T-helper 2 cell treated with Interferon-gamma antibody and Interleukin-4, amounts not matched to agents 100 ng/mL and 5 ng/mL, for 36 hours (primary cell): ENCODE measurements at places on chromosomes 3 and 15. TPM values are rescaled to one million over a fixed set of nuclear protein-coding genes. Genes with fewer than 3 reads are reported as not detected.

Gene GXYLT2
- not detected in 2 replicates for total RNA-seq

Gene AHSG
- not detected in 2 replicates for total RNA-seq

Gene RTP3
- total RNA-seq: not detected in 2 replicates

Gene SMAD6
- total RNA-seq: 0.43 and 0.59 TPM in 2 replicates
